NCI-H524 (cell line): ENCODE measurements at places on chromosomes 6 and 20.

DNA sequence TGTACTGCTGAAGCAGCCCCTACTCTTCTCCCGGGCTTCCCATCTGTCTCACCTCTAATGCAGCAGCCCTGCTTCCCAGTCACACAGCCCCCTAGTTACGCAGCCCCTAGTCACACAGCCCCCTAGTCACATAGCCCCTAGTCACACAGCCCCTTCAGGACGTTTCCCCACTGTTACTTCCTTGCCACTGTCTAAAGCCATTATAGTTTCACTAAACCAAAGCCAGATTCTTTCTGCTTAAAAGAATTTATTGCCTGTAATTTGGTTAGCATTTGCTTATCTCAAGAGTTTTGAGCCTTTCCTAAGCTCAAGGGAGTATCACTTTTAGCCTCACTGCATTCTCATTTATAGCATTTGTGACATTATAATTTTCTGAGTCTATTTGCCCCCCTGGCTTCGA lies 127.9 kb downstream of the LMBRD1 start:
- DNase-seq: peak; percentile 25

DNA sequence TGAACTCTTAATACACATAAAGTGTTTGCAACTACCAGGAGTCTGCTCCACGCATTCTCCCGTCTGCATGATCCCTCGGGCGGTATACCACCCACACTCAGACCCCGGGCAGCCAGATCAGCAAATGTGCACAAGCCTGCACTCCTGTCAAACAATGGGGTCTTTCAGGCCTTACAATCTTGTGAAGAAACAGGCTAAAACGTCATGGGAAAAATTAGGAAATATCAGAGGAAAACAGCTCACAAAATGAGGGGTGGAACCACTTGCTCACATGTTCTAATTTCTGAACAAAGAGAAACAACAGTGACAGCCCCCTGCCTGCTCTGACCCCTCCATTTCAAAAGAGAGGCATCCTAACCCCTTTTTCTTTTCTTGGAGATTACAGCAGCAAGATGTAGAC lies 69.4 kb downstream of the BACH2 start:
- no peak for DNase-seq

- peak; percentile 25 for DNase-seq
These were observed 71.5 kb upstream of the LAMP5 start for GRCh38 chr20:9442858-9443257.

GRCh38 chr6:133891149-133891926 lies 2.4 kb downstream of the TCF21 start:
- no peak for DNase-seq

DNA sequence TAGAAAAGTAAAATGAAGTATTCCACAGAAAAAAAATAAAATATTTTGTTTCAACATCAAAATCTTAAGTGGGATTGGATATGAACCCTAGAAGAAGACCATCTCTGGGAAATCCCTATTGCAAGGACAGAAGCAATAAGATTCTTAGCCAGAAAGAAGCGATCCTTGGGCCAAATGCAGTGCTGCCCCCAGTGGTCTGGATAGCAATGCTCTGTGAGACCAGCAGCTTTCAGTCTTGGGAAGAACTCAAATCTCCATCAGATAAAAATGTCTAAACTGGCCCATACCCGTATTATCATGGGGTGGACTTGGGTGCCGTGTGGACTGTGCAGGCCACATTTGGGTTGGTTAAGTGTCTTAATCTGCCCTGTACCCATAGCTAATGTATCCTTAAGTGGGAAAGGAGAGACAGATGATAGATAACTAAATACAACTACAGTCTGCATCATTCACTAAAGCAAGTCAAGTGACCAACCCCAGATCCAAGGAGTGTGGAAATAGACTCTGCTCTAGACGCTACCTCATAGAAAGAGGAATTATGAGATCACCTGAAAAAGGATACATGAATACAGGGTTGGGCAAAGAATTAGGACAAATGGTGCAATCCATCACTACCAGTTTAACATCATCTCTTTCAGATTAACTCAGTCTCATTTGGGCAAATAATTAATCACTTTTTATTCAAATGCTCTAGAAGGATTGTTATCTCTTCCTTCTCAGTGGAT lies 38.9 kb upstream of the SNAP25 start:
- peak; percentile 44 for DNase-seq

DNA sequence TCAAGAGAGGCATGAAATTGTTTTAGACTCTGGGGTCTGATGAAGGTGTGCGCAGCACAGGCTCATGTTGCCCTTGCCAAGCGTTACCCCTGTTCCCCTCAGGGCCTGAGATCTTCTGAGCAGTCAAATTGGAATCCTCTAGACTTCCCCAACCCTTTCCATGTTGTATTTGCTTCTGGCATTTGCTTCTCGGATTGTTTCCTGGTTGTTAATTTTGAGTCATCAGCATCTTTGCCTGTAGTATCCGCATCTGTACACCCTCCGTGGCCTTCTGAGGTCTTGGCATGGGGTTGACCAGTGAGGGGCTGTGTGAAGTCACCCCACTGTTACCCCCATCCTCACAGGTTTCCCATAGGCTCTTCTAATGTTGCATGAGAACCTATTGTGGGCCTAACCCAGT lies 40.9 kb downstream of the SLC24A3 start:
- no peak for DNase-seq

- no peak for DNase-seq
These were observed 4.7 kb downstream of the ADA start for GRCh38 chr20:44646641-44647274.

DNA sequence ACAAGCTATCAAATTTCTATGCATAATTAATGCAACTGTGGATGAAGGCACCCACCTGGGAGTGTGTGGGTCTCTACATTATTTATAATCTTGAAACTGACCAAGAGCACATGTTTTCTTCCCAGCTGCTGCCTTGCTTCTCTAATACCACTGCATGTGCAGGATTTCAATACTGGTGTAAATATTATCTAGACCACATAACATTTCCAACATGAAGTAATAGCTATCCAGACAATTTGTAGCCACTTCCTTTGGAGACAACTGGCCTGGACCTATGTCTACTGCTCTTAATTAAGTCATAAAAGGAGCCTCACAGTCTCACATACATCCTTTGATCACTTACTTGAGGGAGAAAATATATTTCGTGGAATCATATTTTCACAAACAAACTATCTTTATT lies 180.7 kb downstream of the HIVEP2 start:
- no peak for DNase-seq
